ENCODE measurements at places on chromosomes 13 and 19.

GRCh38 chr13:27622102-27622820, 569 bp downstream of the POLR1D start:
- DNase-seq: no peak

- no peak for DNase-seq
Measured at GRCh38 chr19:3065675-3066357, 3.5 kb upstream of the TLE5 start.

GRCh38 chr19:23070353-23071146, 46.3 kb upstream of the ZNF730 start:
- DNase-seq: peak; percentile 26

DNA sequence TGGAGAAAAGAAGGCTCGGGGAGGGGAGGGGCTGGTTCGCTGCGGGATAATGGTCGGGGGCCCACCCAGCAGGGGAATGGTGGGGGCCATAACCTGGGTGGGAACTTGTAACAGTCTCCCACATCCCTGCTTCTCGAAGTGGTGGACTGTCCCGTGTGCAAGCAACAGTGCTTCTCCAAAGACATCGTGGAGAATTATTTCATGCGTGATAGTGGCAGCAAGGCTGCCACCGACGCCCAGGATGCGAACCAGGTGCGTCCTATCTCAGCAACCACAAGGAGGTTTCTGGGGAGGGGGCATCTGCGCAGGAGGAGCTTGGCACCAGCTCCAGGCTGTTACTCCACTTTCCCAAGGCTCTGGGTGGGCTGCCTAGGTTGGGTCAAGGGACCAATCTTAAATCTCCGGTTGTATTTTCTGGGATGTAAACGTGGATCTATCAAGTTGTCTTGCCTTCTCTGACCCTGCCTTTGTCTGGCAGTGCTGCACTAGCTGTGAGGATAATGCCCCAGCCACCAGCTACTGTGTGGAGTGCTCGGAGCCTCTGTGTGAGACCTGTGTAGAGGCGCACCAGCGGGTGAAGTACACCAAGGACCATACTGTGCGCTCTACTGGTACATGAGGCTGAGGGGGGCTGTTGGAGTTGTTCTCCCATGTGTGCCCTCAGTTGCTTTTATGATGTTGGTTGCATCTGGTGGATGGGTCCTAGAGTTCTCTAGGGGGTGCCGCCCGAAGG, 1.6 kb downstream of the TRIM28 start:
- no peak for DNase-seq

DNA sequence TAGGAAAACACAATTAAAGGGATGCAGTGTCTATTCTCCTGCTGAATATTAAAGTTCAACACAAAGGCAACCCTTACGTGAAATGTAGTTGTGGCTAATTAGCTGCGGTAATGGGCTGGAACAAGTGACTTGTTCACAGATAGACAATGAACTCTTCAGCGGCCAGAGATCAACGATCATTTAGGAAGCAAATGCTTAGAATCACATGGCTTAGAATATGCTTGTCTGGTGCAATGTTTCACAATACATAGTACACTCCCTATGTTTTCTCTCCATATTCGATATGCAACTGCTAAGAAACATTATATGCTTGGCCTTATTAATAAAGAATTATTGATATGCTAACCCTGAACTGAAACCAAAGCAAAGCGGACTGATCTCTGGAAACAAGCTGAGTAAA, 25.7 kb upstream of the MTUS2 start:
- DNase-seq: no peak

DNA sequence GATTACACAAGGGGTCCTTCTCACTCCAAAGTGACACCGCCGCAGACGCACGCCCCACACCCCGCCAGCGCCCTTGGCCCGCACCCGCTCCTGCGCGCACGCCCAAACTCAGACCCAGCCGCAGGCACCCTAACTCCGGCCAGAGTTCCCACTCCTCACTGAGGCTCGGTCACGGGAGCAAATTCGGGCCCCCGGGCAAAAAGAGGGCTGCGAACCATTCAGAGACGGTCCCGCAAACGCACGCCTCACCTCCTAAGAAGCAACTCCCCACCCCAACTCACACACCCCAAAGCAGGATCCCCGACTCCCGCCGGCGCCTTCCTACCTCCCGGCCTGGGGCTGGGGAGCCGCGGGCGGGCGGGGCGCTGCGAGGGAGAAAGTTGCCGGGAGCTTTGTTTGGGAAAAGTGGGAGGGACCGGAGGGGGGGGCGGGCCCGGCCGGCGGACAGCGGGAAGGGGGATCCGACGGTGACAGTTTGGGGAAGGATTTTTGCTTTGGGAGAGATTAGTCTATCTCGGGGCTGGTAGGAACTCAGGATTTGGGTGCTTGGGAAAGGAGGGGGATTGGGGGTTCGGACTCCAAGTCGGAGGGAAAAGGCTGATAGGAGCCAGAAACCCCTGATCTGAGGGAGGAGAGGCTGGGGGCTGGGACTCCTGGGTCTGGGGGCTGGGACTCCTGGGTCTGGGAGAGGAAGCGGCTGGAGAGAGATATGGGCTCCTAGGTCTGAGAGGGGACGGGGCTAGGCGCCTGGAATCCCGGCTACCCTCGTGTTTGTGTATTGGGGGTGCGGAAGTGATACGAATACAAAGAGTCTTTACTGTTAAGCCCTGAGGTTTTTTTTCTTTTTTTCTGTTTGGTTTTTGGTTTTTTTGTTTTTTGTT, at the start of gene TEAD2:
TSS of gene TEAD2 (minus strand) at position 369 of the 881 bp plus-strand sequence. CDS start 2,341 bp downstream, outside the sequence.
- no peak for DNase-seq

GRCh38 chr13:41315443-41316047, 4.5 kb downstream of the NAA16 start:
- no peak for DNase-seq

DNA sequence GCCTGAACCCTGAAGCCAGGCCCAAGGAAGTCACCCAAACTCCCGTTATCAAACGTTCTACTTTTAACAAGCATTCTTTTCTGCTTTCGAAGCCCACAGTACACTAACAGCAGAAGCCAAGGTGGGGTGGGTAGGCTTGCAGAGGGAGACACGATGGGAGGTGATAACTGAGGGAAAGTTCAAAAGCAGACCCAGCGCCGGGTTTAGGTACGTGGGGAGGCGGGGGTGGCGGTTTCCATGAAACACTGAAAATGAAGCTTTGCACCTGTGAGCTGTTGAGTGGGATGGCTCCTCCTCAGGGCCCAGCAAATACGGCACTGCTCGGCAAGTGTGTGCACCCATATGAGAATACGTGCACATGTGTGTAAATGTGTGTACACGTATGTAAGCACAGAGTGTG, 49.8 kb downstream of the KLF2 start:
- DNase-seq: no peak

DNA sequence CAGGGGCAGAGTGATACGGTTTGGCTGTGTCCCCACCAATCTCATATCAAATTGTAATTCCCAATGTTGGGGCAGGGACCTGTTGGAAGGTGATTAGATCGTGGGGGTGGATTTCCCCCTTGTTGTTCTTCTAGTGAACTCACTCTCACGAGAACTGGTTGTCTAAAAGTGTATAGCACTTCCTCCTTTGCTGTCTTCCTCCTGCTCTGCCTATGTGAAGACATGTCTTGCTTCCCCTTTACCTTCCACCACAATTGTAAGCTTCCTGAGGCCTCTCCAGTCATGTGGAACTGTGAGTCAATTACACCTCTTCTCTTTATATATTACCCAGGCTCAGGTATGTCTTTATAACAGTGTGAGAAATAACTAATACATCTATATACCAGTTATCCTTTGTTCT, 706.4 kb upstream of the KLHL1 start:
- no peak for DNase-seq

- no peak for DNase-seq
Measured at GRCh38 chr19:17323964-17324332, 10.7 kb downstream of the ANO8 start.

DNA sequence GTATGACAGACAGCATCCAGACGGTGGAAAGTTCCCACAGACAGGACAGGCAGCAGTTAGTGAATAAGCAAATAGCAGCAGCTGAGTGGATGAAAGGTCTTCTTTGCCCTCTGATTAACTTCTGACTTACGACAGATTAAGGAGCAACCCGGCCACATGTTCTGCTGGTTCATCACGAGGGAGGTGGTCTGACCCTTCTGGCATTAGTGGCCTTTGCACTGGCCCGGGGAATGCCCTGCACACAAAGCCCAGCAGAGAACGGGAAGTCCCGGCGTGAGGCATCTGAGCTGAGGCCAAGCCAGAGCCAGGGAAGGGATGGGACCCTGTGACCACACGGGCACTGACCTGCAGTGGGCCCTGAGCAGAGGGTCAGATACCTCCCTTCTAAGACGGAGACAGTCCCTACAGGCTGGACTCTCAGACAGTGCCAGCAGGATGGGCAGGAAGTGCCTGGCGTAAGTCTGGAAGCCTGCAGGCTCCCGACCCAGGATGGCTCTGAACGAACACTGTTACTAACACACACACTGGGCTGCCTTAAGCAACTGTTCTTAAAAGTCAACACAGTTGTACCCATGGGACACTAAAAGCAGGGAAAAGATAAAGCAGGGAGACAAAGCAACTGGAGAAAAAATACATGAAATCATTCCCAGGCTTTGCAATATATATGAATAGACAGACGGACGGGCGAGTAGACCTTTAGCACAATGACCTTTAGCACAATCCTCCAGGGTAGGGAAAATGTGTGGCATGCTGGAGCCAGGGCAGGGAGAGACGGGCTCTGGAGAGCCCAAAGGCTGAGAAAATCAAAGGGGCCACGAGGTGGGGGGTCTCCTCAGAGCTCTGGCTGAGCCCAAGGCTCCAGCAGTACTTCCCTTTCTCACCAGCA, 6.3 kb downstream of the C19orf12 start:
- peak; percentile 21 for DNase-seq

DNA sequence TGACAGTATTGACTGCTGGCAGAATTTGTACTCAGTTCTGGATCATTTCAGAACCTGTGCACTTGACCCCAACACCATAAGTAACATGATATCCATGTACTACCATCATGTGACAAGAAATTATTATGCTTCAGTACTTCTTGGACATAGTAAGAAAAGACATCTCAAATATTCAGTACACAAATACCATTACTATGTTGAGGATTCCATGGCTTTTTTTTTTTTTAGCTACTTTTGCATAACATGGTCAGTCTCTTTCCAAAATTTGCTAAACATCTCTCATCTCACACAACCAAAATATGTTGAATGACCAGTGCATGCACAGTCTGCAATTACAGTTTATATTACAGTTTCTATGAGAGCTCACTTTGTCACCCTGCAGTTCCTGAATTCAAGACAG, 85.3 kb downstream of the FLT1 start:
- DNase-seq: no peak

GRCh38 chr13:86933676-86934075, 737.5 kb upstream of the SLITRK5 start:
- DNase-seq: no peak

GRCh38 chr13:35630551-35631275, 154.2 kb upstream of the MAB21L1 start:
- DNase-seq: no peak

GRCh38 chr19:53608381-53608780, 23.4 kb upstream of the DPRX start:
- no peak for DNase-seq

DNA sequence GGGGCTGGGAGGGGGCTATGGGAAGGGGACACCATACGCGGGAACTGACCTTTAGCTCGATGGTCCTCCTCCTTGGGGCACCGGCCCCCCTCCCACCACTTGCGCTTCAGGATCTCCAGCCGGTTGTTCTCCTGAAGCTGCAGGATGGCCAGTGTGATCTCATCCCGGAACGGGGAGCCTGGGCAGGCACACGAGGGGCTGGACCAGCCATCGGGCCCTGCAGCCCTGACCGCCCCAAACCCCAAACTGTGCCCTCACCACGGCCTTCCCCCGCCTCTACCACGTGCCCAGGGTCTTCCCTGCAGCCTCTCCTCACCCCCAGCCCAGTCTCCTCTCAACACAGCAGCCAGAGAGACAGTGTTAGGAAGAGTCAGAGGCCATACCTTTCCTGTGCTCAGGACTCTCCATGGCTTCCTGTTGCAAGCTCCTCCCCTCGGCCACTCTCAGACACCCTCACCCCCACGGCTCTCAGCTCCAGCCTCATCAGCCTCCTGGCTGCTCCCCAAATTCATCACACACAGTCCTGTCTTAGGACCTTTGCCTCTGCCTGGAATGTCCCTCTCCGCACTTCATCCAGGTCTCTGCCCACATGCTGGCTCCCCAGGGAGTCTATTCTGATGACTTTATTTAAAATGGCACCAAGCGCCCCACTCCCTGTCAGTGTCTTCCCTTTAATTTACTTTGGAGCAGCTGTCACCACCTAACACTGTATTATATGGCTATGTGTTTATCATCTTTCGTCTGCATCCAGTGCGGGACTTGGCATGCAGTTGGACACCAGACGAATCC, 9.7 kb upstream of the ATP1A3 start:
- DNase-seq: no peak

DNA sequence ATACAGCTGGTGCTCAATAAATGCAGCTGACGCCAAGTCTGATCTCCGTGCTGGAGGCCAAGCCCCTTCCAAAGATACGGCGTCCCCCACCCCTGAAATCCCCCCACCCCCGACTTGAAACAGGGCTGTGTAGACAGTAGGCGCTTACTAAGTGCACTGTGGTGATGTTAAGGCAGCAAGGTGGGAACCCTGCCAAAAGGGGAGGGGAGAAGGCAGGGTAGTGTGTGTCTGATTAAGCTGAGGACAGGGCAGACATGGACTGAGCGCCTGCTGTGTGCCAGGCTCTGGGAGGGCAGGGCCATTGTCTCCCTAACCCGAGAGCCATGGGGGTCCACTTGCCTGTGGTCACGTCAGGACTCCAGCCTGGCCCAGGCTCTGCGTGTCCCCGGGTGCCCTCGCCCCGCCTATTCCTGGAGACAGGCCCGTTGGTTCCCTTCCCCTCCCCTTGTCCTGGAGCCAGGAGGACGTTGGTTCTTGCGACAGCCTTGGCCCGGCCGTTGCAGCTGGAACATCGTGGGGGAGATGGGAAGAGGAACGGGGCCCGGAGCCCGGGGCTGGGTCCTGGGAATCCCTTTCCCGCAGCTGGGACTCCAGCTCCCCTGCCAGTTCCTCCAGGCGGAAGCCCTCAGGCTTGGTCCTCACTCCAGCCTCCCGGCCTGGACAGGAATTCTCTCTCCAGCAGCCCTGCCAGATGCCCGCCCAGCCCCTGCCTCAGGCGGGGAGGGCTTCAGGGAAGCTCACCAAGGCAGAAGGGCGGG, 1.7 kb upstream of the ELANE start:
- no peak for DNase-seq
